T-cell (primary cell): ENCODE measurements at places on chromosomes 2 and 18. TPM values are rescaled to one million over a fixed set of nuclear protein-coding genes. Genes with fewer than 3 reads are reported as not detected.

The ACP1 gene
- 85.5 TPM for total RNA-seq

The SLC4A3 gene
- 0.08 TPM for total RNA-seq

The SELENOI gene
- total RNA-seq = 37.1 TPM

The CCDC102B gene
- 6.1 TPM for total RNA-seq

The OTOS gene
- total RNA-seq = not detected

The SCG2 gene
- not detected for total RNA-seq

DNA sequence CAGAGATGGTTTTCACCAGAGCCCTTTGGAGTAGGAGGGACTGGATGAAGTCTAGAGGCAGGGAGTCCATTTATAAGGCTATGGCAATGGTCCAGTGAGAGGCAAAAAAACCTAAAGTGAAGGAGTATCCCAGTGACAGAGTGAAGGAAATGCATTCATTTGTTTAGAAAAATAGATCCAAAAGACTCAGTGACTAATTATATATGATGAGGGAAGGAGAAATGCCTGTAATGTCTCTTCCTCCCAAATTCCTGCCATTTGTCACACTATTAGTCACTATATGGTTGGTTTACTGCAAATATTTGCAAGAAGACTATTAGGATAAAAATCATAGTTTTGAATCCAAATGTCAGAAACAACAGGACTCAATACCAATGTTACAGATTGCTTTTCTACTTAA lies 104.2 kb downstream of the ZNF521 start:
- no peaks in the 10 kb centered on the region for H3K27me3 ChIP-seq
- no peak overlapping the region for H3K4me3 ChIP-seq

DNA sequence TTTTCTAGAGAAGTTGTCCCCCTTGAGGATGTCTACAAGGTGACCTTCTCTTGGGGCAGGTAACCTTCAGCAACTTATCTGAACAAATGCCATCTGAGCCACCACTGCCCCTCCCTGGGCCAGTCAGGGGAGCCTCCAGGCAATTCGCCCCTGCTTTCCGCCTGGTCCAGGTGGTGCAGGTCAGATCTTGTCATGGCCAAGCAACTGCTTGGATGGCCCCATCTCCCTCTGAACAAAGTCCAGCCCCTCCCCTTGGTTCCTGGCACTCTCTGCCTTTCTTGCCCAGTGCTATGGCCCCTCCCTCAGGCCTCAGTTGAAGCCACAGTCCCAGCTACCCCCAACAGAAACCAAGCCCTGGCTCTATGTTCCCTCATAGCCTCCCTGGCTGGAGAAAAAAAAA lies 138.7 kb downstream of the ALPK2 start:
- DNase-seq = no peak
- H3K36me3 ChIP-seq = no peaks in the 10 kb centered on the region
- no peak overlapping the region for H3K4me3 ChIP-seq
- peaks cover 36% of the 10 kb centered on the region for H3K27me3 ChIP-seq

- no peak for DNase-seq
- H3K27ac ChIP-seq = no peak overlapping the region
- no peaks in the 10 kb centered on the region for H3K27me3 ChIP-seq
- peaks cover 7% of the 10 kb centered on the region for H3K36me3 ChIP-seq
- no peak overlapping the region for H3K4me3 ChIP-seq
- H3K4me1 ChIP-seq = peaks cover 51% of the 10 kb centered on the region
These were observed 15.5 kb downstream of the CUL3 start for GRCh38 chr2:224569654-224570053.

DNA sequence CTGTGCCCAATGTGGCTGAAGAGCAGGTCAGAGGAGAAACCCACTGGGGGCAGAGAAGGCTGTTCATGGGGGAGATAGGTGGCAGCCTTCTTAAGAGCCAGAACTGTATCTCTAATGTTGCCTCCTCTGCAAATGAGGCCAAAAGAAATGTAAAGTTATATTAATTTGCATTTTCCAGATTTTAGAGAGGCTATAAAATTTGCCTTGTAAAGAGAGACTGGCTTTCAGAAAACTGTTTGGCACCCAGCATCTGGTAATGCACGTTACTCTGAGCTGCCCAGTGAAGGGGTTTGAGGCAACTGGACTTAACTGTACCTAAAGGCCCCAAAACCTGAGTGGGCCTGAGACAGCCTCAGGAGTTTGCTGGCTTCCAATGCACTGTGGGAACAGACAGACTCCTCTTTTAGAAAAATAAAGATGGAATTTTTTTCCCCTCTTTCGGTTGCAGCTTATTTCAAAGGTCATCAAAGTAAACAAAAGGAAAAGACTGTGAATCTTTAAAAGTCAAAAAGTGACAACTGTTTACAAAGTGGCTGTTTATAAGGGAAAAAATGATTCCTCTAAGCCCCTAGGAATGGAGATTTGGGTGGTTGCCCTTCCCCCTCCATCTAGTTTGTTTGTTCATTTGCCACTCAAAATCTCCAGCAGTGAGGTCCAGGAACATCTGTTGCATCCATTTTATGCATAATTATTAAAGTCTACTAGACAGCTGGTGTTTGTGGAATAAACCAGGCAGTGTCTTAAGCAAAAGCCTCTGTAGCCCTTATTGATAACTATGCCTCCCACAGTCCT lies 132.2 kb upstream of the ZFP36L2 start:
- H3K36me3 ChIP-seq = no peaks in the 10 kb centered on the region
- H3K4me3 ChIP-seq = no peak overlapping the region
- H3K4me1 ChIP-seq = no peaks in the 10 kb centered on the region
- no peak for DNase-seq
- H3K27me3 ChIP-seq = no peaks in the 10 kb centered on the region

- H3K27me3 ChIP-seq = no peaks in the 10 kb centered on the region
- H3K36me3 ChIP-seq = peaks cover 8% of the 10 kb centered on the region
- DNase-seq = no peak
- no peak overlapping the region for H3K27ac ChIP-seq
- H3K4me1 ChIP-seq = no peaks in the 10 kb centered on the region
These were observed 123.2 kb downstream of the THADA start for GRCh38 chr2:43472527-43473194.

- no peak overlapping the region for H3K4me3 ChIP-seq
- H3K27ac ChIP-seq = no peak overlapping the region
- no peaks in the 10 kb centered on the region for H3K4me1 ChIP-seq
- H3K27me3 ChIP-seq = no peaks in the 10 kb centered on the region
- no peaks in the 10 kb centered on the region for H3K36me3 ChIP-seq
These were observed 1915.0 kb upstream of the CELF4 start for GRCh38 chr18:39480494-39481195.

DNA sequence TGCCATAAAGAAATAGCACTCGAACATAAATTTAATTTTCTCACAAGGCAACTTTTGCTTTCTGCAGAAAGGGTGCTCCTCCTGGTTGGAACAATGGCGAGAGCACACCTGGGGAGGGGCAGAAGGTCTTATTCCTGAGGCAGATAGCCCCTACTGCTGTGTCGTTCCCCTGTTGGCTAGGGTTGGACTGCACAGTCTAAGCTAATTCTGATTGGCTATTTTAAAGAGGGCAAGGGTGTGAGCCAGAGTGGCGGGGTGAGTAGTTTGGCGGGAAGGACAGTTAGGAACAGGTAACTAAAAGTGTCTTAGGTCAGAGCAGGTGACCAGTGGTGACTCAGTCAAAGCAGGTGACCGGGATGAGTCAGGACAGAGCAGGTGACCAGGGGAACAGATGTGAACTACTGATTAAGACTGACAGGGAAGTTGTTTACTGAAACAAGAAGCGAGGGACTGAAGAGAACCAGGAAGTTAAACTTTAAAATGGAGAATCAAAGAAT lies 49.7 kb upstream of the AGAP1 start:
- no peak overlapping the region for H3K27ac ChIP-seq
- H3K4me3 ChIP-seq = no peak overlapping the region
- peaks cover 13% of the 10 kb centered on the region for H3K27me3 ChIP-seq
- H3K4me1 ChIP-seq = no peaks in the 10 kb centered on the region
- DNase-seq = no peak

DNA sequence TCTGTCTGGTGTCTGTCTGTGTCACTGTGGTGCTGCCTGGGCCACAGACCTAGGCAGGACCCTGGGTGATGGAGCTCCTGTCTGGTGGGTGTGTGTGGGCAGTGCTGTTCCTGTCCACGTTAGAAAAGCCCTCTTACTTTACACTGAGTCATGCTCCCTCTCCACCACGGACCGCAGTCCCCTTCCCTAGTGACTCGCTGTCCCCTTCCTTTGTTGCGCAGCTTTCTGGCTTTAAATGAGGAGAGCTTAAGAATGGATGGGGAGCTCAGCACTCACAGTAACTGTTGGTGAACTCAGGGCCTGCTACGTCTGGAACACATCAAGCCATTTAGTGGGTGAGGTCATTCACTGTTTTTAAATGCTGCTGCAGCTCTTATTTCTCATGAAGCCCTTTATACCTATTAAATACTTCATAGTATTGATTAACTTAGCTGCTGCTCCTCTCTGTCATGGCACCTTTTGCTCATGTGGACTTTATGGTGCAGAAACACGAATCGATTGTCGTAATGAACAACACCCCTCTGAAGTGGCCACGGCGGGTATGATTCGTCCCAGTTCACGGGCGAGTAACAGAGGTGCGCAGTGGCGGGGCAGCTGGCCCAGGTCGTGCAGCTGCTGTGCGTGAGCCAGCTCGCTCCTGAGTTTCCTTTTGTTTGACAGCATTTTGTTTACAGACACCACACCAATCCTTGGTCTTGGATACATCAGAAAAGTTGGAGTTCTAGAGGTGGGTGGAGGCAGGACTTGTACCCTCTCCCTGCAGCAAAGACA lies 100.4 kb downstream of the LDLRAD4 start:
- H3K4me3 ChIP-seq = no peak overlapping the region
- H3K36me3 ChIP-seq = no peaks in the 10 kb centered on the region
- no peak for DNase-seq

- no peak overlapping the region for H3K4me3 ChIP-seq
- no peaks in the 10 kb centered on the region for H3K27me3 ChIP-seq
- H3K4me1 ChIP-seq = no peaks in the 10 kb centered on the region
- no peaks in the 10 kb centered on the region for H3K36me3 ChIP-seq
- H3K27ac ChIP-seq = no peak overlapping the region
- DNase-seq = no peak
These were observed 104.9 kb downstream of the ASAP2 start for GRCh38 chr2:9311488-9311887.

- H3K4me1 ChIP-seq = no peaks in the 10 kb centered on the region
- no peak overlapping the region for H3K27ac ChIP-seq
- H3K4me3 ChIP-seq = no peak overlapping the region
These were observed 144.1 kb upstream of the SETBP1 start for GRCh38 chr18:44536619-44537018.

GRCh38 chr2:206063635-206064034 lies 22.3 kb downstream of the INO80D start:
- no peaks in the 10 kb centered on the region for H3K4me1 ChIP-seq
- H3K27ac ChIP-seq = no peak overlapping the region
- H3K4me3 ChIP-seq = no peak overlapping the region
- H3K27me3 ChIP-seq = no peaks in the 10 kb centered on the region

- H3K4me1 ChIP-seq = no peaks in the 10 kb centered on the region
- H3K27me3 ChIP-seq = no peaks in the 10 kb centered on the region
- DNase-seq = no peak
- H3K27ac ChIP-seq = no peak overlapping the region
These were observed 82.5 kb downstream of the DSEL start for GRCh38 chr18:67433971-67434370.

DNA sequence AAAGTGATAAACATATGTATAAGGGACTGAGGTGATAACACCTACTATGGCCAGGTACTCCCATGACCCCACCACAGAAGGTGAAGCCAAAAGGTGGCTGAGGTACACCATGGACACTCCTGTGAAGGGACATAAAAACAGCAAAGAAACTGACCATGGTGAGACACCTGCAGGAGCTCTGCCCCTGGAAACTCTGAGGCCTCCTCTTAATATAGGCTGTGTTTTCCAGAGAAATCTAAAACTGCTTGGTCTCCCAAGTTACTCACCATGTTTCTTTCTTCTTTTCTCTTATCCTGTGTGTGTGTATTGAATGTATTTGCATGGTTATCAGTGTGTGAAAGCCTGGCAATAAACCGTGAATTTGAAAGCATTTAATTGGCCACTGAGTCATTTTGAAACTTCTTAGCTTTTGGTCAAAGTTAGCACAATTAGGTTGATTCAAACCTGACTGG lies 739.3 kb upstream of the GCFC2 start:
- no peak overlapping the region for H3K27ac ChIP-seq
- no peaks in the 10 kb centered on the region for H3K27me3 ChIP-seq
- no peaks in the 10 kb centered on the region for H3K36me3 ChIP-seq
- DNase-seq = no peak
- H3K4me3 ChIP-seq = no peak overlapping the region
